ENCODE measurements at places on chromosomes 13 and 19.

DNA sequence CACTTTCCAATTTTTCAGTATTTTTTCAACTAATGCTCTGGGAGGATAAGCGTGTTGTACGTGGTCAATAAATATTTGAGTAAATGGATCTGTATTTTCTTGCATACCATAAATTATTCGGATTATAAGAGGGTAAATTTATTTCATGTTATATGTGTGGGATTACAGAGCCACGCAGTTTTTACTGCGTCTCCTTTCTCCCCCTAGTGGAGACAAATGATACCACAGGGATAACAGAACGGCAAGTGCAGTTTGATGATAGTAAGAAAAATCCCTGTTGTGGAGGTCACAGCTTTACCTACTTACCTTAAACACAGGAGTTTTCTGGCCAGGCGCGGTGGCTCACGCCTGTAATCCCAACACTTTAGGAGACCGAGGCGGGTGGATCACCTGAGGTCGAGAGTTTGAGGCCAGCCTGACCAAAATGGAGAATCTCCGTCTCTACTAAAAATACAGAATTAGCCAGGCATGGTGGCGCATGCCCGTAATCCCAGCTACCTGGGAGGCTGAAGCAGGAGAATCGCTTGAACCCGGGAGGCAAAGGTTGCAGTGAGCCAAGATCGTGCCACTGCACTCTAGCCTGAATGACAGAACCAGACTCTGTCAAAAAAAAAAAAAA lies 16.8 kb downstream of the MBD3L2B start:
- DNase-seq = no peak

DNA sequence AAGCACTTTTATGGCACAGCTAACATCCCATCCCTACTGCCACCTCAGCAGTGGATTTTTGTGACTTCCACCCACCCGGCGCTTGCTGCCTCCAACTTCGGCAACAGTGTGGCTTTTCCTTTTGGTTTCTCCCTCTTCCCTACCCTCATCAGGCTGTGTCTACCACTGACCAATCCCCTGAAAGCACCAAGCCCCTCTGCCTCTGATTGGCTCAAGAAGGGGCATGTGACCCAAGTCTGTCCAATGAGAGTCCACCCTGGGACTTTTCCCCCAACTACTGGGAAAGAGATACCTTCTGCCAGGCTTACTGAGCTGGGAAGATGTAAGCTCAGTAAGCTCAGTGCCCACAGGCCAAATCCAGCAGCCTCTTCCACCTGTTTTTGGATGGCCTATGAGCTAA lies 5.8 kb downstream of the SMIM7 start:
- no peak for DNase-seq

GRCh38 chr19:7883105-7883504 lies 5.2 kb upstream of the LRRC8E start:
- DNase-seq = no peak

DNA sequence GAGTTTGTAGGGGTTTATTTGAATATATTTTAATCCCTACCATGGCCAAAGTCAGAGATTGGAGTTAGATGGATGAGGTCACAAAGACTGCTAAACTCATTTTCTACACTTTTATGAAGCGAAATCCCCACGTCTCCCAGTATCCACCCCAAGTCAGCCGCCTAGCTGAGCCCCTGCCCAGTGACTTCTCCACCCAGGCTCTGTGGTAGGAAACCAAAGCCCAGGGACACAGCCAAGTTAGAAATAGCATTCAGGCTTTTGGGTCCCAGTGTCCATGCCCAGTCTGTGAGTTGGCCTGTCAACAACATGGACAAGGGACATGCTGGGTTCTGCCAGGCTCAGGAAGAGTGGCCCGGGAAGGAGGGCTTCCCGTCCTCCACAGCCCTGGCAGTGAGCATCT lies 474.0 kb downstream of the FOXO1 start:
- no peak for DNase-seq

GRCh38 chr13:44879452-44880058 lies 109.7 kb downstream of the NUFIP1 start:
- no peak for DNase-seq

- no peak for DNase-seq
Observed at GRCh38 chr13:31069808-31070534, 91.7 kb downstream of the HSPH1 start.
